ENCODE measurements at places on chromosomes 13 and 19. TPM values are rescaled to one million over a fixed set of nuclear protein-coding genes. Genes with fewer than 3 reads are reported as not detected.
A peak's percentile ranks its signal among the peaks of the same experiment; 100 is the strongest.

DNA sequence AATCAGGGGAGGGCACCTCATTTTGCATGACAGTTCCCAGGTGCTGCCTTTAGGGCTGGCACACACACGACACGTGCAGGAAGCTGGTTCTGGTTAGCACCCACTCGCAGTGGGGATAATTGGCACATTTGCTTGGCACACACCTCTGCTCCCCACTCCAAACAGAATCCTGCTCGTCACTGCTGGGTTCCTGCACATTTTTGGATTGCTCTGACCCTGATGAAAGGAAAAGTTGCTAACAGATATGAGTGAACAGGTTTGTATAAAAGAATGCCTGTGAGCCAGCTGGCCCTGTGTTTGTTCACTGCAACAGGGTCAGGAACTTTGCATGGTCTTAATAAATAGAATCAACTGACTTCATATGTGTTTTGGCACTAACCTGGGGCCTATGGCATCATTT is 1500.4 kb downstream of the EFNB2 start:
- no peak for DNase-seq

GRCh38 chr13:76830805-76831204 is 55.4 kb downstream of the KCTD12 start:
- no peak for DNase-seq

DNA sequence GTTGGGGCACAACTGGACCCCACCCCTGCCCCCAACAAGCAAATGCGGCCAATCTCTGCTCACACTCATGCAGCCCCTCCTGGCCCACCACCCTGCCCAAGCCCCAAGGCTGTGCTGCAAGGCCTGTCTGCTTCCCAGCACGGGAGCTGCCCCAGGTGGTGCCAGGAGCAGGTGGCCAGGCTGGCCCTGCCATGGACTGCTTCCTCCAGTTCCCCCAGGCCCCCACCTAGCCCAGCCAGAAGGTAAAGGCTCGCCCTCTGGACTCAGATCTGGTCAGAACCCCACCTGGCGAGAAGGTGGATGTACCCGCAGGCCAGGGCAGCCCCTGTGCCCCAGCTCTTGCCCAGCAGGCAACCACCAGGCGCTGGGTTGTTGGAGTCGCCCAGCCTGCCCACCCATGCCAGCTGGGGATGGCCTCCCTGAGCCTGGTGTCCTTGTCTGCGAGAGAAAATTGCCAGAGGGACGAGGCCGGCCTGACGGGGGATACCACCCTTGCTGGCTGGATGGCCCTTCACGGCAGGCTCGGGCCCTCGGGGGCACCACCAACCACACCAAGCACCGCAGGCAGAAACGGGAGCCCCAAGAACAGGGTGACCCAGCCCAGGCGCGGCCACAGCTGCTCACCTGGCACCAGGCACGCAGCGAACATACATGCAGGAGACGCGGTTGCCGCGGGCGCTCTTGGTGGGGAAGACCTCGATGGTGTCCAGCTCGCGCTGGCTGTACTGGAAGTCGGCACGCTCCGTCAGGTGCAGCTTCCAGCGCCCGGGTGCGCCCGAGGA is 4.5 kb downstream of the ABHD17A start:
- DNase-seq = peak; percentile 80

DNA sequence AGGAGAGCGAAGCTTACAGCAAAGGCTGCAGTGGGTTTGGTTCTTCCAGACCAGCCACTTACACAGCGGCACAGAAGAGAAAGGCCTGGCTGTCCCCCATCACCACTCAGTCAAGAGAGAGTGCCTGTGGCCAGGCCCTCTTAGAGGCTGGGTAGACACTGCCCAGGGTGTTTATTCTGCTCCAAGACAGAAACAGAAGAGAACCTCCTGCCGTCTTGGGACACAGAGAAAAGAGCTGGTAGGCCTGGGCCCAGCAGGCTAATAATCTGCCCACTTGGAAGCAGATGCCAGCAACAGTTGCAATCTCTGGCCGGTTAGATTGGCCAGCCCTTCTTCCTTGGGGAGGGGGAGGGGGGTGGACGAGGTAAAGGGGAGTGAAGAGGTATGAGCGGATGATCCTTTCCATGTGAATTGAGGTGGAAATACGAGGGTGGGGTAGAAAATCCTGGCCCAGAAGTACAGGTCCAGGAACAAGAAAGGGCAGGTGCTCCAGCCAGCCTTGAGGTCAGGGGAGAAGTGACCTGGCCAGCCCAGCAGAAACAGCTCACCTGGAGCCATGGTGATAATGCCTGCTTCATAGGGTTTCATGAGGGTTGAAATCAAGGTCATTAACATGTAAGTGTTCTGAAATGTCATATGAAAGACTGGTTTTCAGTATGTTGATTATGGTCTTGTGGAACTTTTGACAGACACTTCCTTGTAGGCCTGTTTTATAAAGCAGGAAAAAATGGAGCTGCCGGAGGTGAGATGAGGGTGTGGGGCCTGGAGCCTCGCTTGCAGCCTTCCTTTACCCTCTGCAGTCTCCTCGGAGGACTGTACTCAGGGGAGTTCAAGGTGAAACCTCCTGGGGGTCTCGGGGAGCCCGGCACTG is 116.9 kb downstream of the SIPA1L3 start:
- no peak for DNase-seq

The ATXN8OS gene
- not detected for total RNA-seq

The ADPRHL1 gene
- 4.0 TPM for total RNA-seq

DNA sequence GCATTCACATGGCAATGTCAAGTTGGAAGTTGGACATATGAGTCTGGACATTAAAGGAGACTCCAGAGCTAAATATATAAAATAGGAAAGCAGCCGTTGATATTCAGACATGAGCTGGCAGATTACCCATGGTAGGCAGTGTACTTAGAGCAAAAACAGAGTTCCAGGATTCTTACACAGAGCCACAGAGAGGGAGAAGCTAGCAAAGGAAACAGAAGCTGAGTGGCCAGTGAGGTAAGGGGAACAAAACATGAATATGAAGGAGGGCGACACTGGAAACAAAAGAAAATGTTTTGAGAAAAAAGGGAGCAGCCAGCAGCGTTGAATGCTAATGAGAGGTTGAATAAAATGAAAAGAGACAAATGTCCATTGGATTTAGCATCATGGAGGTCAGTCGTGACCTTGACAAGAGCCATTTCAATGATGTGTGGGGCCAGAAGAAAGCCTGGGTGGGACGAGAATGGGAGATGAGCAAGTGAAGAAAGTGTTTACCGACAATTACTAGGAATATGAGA is 198.4 kb downstream of the POU4F1 start:
- DNase-seq = no peak

GRCh38 chr13:31008400-31009115 is 76.1 kb downstream of the TEX26 start:
- DNase-seq = no peak
